ENCODE measurements at places on chromosomes 6 and 20.
A peak's percentile ranks its signal among the peaks of the same experiment; 100 is the strongest.

- no peaks in the 10 kb centered on the region for H3K36me3 ChIP-seq
- no peak overlapping the region for H3K27ac ChIP-seq
- no peaks in the 10 kb centered on the region for H3K27me3 ChIP-seq
- no peaks in the 10 kb centered on the region for H3K4me1 ChIP-seq
- no peak for DNase-seq
Measured at GRCh38 chr20:11891776-11892545, 25.7 kb upstream of the BTBD3 start.

DNA sequence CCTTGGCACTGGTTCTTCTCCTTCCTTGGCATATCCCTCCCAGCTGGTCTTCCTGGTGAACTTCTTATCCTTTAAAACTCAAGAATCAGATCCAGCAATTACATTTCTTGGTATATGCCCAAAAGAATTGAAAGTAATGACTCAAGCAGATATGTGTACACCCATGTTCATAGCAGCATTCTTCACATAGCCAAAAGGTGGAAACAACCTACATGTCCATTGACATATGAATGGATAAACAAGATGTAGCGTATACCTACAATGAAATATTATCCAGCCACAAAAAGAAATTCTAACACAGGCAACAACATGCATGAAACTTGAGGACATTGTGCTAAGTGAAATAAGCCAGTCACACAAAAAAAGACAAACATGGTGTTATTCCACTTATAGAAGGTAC, 103.7 kb upstream of the NT5E start:
- H3K4me1 ChIP-seq: no peaks in the 10 kb centered on the region
- no peak for DNase-seq
- H3K36me3 ChIP-seq: no peaks in the 10 kb centered on the region
- no peaks in the 10 kb centered on the region for H3K27me3 ChIP-seq
- H3K27ac ChIP-seq: no peak overlapping the region

DNA sequence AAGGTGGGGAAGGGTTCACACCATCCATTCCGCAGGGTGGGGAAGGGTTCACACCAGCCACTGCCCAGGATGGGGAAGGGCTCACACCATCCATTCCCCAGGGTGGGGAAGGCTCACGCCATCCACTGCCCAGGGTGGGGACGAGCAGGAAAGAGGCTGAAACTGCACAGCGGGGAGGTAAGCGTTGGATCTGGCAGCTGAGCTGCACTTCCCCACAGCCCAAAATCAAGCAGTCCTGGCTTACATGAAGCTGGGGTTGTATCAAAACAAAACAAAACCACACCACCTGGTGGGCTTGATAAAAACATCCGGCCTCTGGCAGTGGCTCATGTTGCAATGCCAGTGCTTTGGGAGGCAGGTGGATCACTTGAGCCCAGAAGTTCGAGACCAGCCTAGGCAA, 268.5 kb downstream of the TAF4 start:
- no peaks in the 10 kb centered on the region for H3K4me1 ChIP-seq
- H3K27ac ChIP-seq: no peak overlapping the region

- H3K36me3 ChIP-seq: no peaks in the 10 kb centered on the region
- no peak overlapping the region for H3K27ac ChIP-seq
- no peaks in the 10 kb centered on the region for H3K27me3 ChIP-seq
- no peak for DNase-seq
- no peak overlapping the region for H3K4me3 ChIP-seq
- H3K4me1 ChIP-seq: no peaks in the 10 kb centered on the region
Measured at GRCh38 chr20:63152322-63153253, 63.3 kb downstream of the YTHDF1 start.

GRCh38 chr6:37862992-37863391, 43.5 kb downstream of the ZFAND3 start:
- no peaks in the 10 kb centered on the region for H3K27me3 ChIP-seq
- no peak for DNase-seq
- H3K4me1 ChIP-seq: peaks cover 49% of the 10 kb centered on the region
- H3K27ac ChIP-seq: no peak overlapping the region
- H3K4me3 ChIP-seq: no peak overlapping the region

GRCh38 chr6:37077905-37078296, 72.4 kb downstream of the FGD2 start:
- H3K27ac ChIP-seq: no peak overlapping the region
- H3K4me3 ChIP-seq: no peak overlapping the region
- H3K36me3 ChIP-seq: no peaks in the 10 kb centered on the region
- H3K4me1 ChIP-seq: peaks cover 3% of the 10 kb centered on the region
- DNase-seq: no peak

DNA sequence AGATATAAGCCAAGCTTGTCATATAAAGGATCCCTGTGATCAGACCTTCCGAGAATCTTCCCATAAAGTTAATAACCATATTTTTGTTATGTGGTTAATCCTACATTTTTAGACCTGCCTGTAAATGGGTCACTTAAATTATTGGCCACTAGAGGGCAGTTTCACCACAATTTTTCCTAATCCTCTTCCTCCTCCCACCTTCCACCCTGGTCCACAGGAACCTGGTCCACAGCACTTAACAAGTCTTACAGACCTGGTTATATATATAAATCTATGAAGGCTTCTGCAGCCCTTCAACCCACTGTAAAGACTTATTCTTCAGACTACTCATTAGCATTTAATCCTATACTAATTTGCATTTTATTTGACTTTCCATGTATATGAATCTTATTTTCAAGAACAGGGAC, 28.3 kb downstream of the MRS2 start:
- no peak overlapping the region for H3K4me3 ChIP-seq
- peak; percentile 15 for DNase-seq
- no peaks in the 10 kb centered on the region for H3K27me3 ChIP-seq
- no peaks in the 10 kb centered on the region for H3K4me1 ChIP-seq

GRCh38 chr6:87274660-87275274, 47.6 kb upstream of the SMIM8 start:
- H3K4me3 ChIP-seq: no peak overlapping the region
- peaks cover 4% of the 10 kb centered on the region for H3K4me1 ChIP-seq
- no peaks in the 10 kb centered on the region for H3K36me3 ChIP-seq
- no peaks in the 10 kb centered on the region for H3K27me3 ChIP-seq
- no peak overlapping the region for H3K27ac ChIP-seq

- no peaks in the 10 kb centered on the region for H3K4me1 ChIP-seq
- H3K27me3 ChIP-seq: peaks cover 4% of the 10 kb centered on the region
- no peaks in the 10 kb centered on the region for H3K36me3 ChIP-seq
- no peak for DNase-seq
- no peak overlapping the region for H3K4me3 ChIP-seq
Measured at GRCh38 chr6:108091288-108091687, 16.7 kb upstream of the OSTM1 start.

GRCh38 chr20:33277471-33278441, 5.3 kb upstream of the BPIFB1 start:
- H3K27me3 ChIP-seq: no peaks in the 10 kb centered on the region
- H3K4me3 ChIP-seq: no peak overlapping the region
- no peaks in the 10 kb centered on the region for H3K36me3 ChIP-seq

DNA sequence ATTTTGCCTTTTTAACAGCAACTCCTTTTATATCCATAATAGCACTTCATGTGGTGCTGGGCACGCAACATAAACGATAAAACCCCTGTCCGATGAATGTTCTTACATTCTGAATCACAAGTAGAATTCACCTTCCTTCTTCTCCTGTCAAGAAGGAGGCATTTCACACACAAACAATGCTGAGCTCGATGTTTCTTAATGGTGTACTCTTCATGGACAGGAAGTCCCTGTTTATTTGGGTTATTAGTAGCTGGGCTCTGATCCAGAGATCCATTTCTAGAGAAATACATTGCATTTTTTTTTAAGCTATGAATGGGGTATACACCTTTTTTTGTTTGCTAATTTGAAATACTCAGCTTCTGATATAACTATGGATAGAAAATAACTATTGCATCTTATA, 82.4 kb downstream of the PPP1R3G start:
- no peaks in the 10 kb centered on the region for H3K27me3 ChIP-seq
- H3K4me3 ChIP-seq: no peak overlapping the region
- no peak overlapping the region for H3K27ac ChIP-seq
- no peaks in the 10 kb centered on the region for H3K36me3 ChIP-seq

DNA sequence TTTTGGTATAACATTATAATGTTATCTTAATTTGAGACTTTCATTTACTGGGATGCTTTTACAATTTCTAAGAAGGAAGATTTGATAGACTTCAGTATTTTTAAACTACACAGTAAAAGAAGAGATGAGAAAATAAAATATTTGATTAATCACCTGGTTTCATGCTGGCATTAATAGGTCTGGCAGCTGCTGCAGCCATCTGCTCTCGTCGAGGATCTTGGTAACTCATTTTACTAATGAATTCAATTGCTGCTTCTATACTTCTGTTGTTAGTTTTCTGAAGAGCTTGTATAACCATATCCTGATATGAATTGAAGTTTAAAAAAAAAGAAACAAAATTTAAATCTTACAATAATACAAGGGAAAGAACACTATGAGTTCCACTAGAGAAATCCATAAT, 23.0 kb downstream of the LATS1 start:
- peaks cover 7% of the 10 kb centered on the region for H3K4me1 ChIP-seq
- DNase-seq: no peak
- peaks cover 32% of the 10 kb centered on the region for H3K36me3 ChIP-seq
- H3K27ac ChIP-seq: no peak overlapping the region
- H3K27me3 ChIP-seq: no peaks in the 10 kb centered on the region

DNA sequence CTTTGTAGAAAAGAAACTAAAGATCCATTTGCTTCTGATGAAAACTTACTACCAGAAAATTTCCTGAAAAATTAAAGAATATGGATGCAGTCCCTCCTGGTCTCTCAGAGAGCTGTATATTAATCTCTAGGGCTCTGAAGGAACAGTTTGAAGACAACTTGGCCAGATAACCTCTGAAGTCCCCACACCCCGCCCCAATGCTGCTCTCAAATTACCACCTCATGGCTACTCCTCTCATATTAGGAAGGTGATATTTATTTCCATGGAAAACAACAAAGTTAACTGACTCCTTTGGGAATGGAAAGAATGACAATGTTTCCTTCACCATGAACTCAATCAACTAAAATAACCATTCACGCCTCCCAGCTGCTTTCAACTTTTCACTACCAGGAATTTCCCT, 408.4 kb upstream of the FLRT3 start:
- no peaks in the 10 kb centered on the region for H3K27me3 ChIP-seq
- H3K27ac ChIP-seq: no peak overlapping the region
- H3K4me1 ChIP-seq: no peaks in the 10 kb centered on the region
- no peak for DNase-seq
- H3K36me3 ChIP-seq: no peaks in the 10 kb centered on the region

- no peaks in the 10 kb centered on the region for H3K27me3 ChIP-seq
- peaks cover 40% of the 10 kb centered on the region for H3K36me3 ChIP-seq
- no peak overlapping the region for H3K27ac ChIP-seq
- no peak for DNase-seq
- no peaks in the 10 kb centered on the region for H3K4me1 ChIP-seq
- H3K4me3 ChIP-seq: no peak overlapping the region
Measured at GRCh38 chr6:44399991-44400390, 12.5 kb downstream of the CDC5L start.

DNA sequence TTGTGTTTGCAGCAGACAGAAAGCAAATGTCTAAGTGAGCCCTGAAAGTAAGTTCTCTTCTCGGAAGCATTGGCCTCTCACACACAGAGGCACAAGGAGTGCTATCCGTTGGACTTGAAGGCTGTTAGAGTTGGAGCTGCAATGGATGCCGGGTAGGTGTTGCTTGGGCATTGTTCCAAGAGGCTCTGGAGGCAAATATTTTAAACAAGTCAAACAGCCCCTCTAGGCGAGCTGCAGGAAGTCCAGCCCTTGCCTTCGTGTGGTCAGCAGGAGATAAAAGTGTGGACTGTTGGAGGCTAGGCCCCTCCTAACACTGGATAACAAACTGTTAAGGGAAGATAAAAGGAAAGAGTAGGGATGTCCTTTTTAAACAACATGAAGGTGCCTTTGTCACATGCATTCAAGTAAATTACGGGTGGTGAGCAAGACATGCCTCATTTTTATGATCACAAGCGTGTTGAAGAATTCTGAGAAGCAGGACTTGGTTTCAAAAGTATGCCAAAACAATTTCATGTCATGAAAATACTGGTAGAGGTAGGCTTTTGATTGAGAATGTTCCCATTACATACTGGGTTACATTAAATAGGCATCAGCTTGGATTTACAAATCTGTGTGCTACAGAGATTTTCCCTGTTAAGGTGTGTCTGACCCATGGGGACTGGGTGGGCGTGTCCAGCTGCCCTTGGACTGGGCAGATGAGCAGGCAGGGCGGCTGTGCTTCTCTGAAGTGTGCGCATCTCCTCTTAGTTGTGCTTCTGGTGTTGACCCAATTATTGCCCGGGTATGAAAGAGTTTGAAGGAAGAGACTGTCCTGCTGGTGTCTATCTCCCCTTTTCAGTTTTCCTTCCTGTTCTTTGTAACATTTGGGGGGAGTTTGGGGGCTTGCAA, 57.5 kb downstream of the RREB1 start:
- H3K4me1 ChIP-seq: peaks cover 27% of the 10 kb centered on the region
- DNase-seq: no peak
- no peak overlapping the region for H3K4me3 ChIP-seq
- peak overlapping the region; percentile 61 for H3K27ac ChIP-seq
- no peaks in the 10 kb centered on the region for H3K36me3 ChIP-seq
- no peaks in the 10 kb centered on the region for H3K27me3 ChIP-seq

GRCh38 chr20:23623666-23624323, 14.0 kb downstream of the CST3 start:
- H3K4me1 ChIP-seq: no peaks in the 10 kb centered on the region
- H3K27ac ChIP-seq: no peak overlapping the region
- H3K4me3 ChIP-seq: no peak overlapping the region
- H3K27me3 ChIP-seq: peaks cover 3% of the 10 kb centered on the region
- DNase-seq: no peak

- H3K4me3 ChIP-seq: no peak overlapping the region
- H3K36me3 ChIP-seq: no peaks in the 10 kb centered on the region
- H3K4me1 ChIP-seq: no peaks in the 10 kb centered on the region
- H3K27me3 ChIP-seq: no peaks in the 10 kb centered on the region
- H3K27ac ChIP-seq: no peak overlapping the region
Measured at GRCh38 chr6:62371453-62372210, 85.6 kb upstream of the KHDRBS2 start.

- peaks cover 11% of the 10 kb centered on the region for H3K4me1 ChIP-seq
- no peaks in the 10 kb centered on the region for H3K27me3 ChIP-seq
- no peak overlapping the region for H3K27ac ChIP-seq
- no peak overlapping the region for H3K4me3 ChIP-seq
- no peak for DNase-seq
Measured at GRCh38 chr6:15874821-15875220, 212.0 kb upstream of the DTNBP1 start.

- H3K27me3 ChIP-seq: no peaks in the 10 kb centered on the region
- peaks cover 70% of the 10 kb centered on the region for H3K4me1 ChIP-seq
- H3K36me3 ChIP-seq: no peaks in the 10 kb centered on the region
- H3K4me3 ChIP-seq: no peak overlapping the region
Measured at GRCh38 chr6:105645958-105646357, 243.1 kb upstream of the PREP start.
